Epithelial cell of proximal tubule (primary cell): ENCODE measurements at places on chromosomes 11 and 22.

DNA sequence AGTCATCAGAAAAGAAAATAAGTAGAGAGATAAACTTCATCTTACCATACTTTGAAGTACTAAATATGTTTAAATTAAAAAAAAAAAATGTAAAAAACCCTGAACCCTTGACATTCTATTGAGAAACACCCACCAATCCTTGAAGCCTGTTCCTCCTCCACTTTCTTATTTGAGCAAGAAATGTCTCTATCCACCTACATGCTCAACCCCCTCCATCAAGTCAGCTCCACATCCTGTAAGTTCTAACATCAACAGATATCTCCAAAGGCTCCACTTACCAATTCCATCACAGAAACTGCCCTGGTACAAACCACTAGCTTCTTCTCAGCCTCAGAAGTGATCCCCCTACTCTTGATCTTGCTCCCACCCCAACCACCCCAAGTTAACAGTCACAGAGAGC is 32.5 kb upstream of the FAT3 start:
- no peak for DNase-seq

- DNase-seq = no peak
These were observed 5.3 kb downstream of the TAGLN start for GRCh38 chr11:117204283-117205080.

GRCh38 chr11:8934742-8935488 is 2.2 kb upstream of the C11orf16 start:
- DNase-seq = no peak

DNA sequence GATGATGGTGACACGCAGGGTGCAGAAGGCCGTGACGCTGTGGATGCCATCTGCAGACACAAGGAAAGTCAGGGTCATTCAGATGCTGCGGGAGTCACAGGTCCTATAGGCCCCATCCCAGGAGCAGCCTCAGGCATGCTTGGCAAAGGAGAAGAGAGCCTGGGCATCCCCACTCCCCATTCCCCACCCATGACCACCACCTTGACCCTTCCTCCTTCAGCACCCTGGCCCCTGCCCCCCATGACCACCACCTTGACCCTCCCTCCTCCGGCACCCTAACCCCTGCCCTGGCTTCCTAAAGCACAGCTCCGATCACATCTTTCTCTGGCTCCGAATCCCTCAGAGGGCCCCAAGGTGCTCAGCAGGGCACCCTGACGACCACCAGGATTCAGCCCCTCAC is 73.1 kb downstream of the CELSR1 start:
- no peak for DNase-seq

DNA sequence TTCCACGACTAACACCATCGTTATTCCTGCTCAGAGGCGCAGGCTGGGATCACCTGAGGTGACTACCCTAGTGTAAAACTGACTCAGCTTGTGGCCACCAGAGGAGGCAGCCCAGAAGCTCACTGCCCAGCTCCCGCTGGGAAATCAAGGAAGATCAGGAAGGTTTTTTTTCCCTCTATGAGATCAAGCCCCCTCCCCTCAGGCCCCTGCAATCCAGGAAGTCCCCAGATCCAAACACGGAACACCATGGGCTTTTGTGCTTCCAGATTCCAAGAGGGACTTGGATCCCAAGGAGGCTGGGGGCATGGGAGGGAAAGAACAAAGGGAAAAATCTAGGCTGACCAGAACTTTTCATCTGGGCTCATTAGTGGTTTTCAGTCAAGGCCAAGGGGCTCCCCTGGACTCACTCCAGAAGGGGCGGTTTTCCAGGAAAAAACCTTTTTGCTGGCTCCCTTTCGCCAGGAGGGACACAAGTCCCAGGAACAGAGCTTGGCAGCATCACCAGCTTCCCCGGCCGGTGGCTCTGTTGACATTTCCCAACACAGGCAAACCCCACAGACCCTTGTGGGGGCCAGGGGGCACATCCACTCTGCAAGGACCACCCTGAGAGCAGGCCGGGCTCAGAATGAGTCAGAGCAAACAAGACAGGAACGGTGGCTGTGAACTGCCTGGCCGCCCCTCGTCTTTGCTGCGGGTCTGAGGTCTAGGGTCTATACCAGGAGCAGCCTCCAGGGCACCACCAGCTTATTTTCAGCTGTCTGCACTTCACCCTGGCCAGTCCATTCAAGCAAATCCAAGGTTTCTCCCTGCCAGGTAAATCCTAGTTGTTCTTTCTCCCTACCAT is 36.8 kb downstream of the MYH9 start:
- DNase-seq = no peak

GRCh38 chr11:129322941-129323340 is 52.7 kb upstream of the BARX2 start:
- no peak for DNase-seq

GRCh38 chr22:50544078-50544745 is 1.5 kb upstream of the KLHDC7B start:
- no peak for DNase-seq

DNA sequence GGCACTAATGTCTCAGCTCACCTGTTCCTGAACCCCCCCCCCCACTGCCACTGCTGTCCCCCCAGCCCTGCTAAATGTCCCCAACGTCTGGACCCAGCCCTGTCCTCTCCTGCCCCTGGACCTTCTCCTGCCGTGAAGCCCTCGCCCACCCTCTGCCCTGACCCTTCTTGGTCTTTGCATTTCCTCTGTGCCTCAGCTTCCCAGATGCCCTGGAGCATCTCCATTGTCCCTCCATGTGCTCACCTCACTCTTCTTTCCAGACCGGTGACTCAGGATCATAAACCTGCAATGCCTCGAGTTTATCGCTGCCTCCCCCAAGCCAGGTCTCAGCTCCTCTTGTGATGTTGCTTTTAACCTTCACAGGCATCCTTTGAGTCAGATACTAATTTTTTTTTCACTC is 416.4 kb downstream of the BRD1 start:
- no peak for DNase-seq

- no peak for DNase-seq
These were observed 6.6 kb downstream of the SNX19 start for GRCh38 chr11:130909650-130910049.

- DNase-seq = no peak
These were observed 559.8 kb downstream of the MIAT start for GRCh38 chr22:27217154-27217553.

DNA sequence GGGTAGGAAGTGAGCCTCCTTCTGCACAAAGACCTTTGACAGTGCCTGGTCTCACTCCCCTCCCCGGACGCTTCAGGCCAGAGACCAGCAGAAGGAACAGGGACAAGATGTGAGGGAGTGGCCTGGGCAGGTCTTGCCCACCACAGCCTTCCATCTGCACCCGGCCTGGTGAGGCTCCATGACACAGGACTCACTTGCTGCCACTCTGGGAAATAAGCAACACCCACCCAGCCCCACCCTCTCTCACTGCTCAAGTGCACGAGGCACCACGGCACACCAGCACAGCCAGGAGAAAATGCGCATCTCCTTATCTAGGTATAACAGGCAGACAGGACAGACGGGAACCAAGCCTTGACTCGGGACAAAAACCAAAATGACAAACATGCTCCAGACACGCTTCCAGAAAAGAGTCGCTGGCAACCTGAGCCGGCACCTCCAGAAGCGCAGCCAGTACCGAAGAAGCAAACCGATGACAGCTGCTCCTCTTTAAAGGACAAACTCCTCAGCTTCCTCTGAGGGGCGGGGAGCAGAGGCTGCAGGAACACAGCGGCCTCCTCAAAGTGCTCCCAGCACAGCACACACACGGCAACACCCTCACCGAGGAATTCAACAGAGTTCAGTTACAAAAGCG is 41.7 kb downstream of the BRD1 start:
- DNase-seq = no peak

- DNase-seq = no peak
These were observed 1248.9 kb downstream of the JRKL start for GRCh38 chr11:97638641-97639224.

- DNase-seq = no peak
These were observed 8.9 kb downstream of the TTC28 start for GRCh38 chr22:28670756-28671155.

GRCh38 chr22:42639541-42640241 is 710 bp downstream of the ATP5MGL start:
- DNase-seq = no peak

DNA sequence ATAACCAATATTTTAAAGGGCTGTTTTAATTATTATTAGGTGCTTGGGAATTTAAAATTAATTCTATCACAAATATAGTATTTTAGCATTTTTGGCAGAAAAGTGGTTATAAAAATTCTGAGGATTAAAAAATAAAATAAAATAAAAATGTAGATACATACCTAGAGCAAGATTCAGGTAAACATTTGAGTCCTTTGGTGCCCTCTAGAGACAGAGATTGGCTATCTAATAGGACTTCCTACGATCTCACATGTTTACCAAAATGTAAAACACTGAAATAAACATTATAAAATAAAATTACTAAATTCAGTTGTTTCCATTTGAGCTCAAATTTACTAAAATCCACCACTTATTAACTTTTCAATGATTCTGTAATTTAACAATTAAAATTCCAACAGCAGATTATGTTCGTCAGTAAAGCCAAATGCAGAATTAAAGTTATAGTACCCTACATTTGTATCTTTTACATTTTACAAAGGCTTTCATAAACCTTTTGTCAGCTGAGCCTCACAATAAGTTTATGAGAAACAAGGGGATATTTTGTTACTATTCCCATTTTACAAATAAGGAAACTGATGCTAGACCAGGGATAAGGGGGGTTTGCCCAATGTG is 27.7 kb downstream of the SLC36A4 start:
- DNase-seq = no peak

GRCh38 chr11:5242933-5243815 is 6.5 kb downstream of the HBG1 start:
- DNase-seq = no peak

DNA sequence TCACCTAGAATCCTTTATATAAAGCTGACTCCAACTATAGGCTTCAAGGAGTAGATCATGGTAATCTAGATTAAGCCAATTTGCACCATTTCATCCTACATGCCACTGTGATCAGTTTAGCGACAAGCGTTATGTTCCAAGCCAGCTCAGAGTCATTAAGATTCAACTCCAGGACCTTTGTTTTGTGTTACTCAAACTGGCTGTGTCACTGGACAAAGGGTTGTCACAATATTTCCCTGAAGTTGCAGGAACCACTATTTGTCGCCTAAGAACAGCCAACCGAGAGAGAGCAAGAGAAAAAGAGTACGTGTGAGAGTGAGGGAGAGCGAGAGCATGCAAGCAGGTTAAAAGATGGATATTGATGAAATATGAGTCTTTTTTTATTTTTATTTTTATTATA is 104.8 kb downstream of the USP35 start:
- DNase-seq = no peak

DNA sequence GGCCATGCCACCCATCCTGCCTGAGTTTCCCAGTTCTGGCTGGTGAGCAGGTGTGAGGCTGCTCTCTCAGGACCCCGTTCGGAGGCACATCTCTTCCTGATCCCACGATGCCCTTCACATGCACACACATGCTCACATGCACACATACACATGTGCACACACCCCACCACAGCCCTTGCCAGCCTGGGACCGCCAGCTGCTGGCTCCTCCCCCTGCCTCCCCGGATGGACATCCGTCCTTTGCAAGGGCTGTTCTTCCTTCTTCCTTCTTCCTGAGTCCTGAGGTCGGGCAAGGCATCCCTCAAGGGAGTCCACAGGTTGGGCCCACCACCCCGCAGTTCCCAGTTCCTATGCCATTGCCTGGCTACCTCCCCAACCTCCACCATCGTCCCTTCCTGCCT is 10.5 kb upstream of the CDKN1C start:
- DNase-seq = no peak

DNA sequence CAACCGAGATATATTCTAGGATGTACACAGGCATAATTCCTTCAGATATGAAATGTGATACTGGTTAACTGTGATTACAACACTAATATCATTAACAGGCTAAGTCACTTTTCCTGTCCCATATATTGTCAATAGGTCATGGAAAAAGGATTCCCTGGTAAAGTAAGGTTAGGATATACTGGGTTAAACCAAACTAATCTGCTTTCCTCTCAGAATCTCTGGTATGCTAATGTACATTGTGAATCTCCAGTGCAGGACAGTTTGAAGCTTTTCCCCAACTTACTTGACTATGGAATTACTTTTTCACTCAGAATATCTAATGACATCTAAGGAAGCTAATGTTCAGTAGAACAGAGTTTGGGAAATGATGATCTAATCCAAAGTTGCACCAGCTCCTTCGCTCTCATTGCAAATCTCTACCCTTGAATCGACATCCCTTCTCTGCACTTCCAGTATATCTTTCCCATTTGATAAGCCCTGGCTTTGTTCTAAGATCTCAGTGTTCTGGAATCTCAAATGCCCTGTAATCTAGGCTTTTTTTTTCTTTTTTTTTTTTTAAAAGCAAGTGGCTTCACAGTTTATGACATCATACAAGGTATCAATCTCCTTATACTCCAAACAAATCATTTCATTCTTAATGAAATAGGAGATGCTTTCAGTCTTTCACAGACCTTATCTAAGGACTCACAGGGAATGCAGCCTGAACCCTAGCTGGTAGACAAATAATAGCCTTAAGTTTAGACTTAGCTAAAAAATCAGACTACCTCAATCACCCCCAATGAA is 43.8 kb downstream of the COPB1 start:
- DNase-seq = no peak

GRCh38 chr22:36934418-36935312 is 21.2 kb downstream of the CSF2RB start:
- no peak for DNase-seq

DNA sequence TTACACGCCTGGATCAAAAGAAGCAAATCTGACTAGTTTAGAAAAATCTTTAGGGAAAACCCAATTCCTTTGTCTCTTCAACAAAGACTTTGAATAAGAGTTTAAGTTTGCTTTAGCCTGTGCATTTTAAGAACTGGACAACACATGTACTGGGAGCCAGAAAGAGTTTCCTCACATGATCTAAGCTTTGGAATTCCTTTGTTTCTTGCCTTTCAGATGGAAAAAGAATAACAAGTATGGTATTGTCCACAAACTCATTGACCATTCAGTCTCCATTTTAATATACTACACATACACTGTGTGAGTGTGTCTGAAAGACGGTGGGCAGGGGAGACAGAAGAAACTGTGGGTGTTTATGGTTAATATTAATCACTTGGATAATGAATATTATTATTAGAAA is 205.6 kb downstream of the MAML2 start:
- DNase-seq = no peak

- no peak for DNase-seq
These were observed 5.8 kb downstream of the CD44 start for GRCh38 chr11:35144806-35145205.

- DNase-seq = no peak
These were observed 24.6 kb upstream of the COMT start for GRCh38 chr22:19916941-19917340.

DNA sequence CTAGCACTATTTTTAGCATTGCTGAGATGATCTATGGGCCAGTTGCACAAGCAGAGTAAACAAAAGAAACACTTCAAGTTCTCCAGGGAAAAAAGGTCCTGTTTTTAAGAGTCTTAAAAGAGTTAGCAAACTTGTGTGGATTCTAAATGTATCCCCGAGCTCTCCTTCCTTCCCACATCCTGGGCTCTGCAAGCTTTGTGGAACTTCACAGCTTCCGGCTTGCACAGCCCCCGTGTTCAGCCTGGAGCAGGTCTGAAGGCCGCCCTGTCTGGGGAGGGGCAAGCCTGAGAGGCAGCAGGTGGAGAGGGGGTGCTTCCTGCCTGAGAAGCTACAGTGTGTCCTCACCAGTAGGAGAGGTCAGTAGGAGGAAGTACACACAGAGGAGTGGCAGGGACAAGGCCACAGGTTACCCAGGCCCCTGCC is 35.1 kb upstream of the SUSD2 start:
- DNase-seq = no peak

- DNase-seq = no peak
These were observed 525.6 kb downstream of the INSC start for GRCh38 chr11:15640318-15640717.
